Activated naive CD4-positive, alpha-beta T cell (primary cell): ENCODE measurements at places on chromosomes 7 and 10.

DNA sequence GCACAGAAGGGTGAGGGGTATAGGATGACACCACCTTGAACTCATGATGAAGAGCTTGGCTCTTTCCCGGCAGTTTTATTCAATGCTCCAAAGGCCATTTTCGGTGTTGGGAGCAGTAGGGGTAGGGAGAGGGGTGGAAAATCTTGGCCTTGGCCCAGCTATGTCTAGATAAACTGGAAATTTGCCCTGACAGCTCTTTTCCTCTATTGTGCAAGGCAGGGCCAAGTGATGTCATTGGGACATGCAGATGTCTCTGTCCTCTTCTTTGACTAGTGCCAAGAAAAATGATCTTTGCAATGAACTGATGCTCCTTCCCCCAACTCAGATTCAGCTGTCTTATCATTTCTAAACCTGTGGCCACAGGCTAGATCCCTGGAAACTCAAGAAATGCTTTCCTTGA is 27.7 kb upstream of the PRKCQ start:
- no peak for DNase-seq

- no peak for DNase-seq
Observed at GRCh38 chr10:7218968-7219367, 191.9 kb downstream of the SFMBT2 start.

DNA sequence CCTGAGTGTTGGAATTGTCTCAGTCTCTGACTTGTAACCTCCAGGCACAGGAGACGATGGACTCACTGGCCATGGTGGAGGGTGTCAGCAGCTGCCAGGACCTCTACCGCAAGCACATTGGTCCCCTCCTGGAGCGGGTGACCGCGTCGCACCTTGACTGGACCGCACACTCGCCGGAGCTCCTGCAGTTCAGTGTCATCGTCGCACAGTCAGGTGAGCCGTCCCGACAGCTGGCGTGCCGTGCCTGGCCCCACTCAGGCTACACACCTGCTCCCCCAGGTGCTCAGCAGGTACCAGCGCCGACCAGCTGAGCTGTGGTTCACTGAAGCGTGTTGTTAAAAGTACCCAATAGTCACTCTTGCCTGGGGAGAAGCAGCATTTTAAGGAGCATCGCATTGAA is 36.7 kb upstream of the PRKAR1B start:
- no peak for DNase-seq

GRCh38 chr10:74529205-74529604 is 297.2 kb upstream of the KAT6B start:
- no peak for DNase-seq

DNA sequence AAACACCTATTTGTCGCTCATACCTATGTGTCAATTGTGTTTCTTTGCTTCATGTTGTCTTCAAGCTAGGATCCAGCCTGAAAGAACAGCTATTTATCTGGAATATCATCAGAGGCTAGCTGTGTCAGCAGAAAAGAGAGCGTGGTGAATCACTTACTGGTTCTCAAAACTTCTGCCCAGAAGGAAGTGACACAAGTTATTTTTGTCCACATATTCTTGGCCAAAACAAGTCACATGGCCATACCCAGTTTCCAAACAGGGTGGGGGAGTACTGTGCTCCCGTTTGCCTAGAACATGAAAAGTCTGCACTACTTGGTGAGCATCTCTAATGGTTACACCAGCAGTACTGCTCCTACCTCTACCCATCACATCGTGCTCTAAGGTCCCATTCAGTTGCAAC is 160.9 kb upstream of the CSTF2T start:
- no peak for DNase-seq

GRCh38 chr7:50598460-50599343 is 33.5 kb upstream of the DDC start:
- DNase-seq, result no peak

GRCh38 chr10:78960316-78960800 is 108.4 kb upstream of the ZMIZ1 start:
- no peak for DNase-seq

DNA sequence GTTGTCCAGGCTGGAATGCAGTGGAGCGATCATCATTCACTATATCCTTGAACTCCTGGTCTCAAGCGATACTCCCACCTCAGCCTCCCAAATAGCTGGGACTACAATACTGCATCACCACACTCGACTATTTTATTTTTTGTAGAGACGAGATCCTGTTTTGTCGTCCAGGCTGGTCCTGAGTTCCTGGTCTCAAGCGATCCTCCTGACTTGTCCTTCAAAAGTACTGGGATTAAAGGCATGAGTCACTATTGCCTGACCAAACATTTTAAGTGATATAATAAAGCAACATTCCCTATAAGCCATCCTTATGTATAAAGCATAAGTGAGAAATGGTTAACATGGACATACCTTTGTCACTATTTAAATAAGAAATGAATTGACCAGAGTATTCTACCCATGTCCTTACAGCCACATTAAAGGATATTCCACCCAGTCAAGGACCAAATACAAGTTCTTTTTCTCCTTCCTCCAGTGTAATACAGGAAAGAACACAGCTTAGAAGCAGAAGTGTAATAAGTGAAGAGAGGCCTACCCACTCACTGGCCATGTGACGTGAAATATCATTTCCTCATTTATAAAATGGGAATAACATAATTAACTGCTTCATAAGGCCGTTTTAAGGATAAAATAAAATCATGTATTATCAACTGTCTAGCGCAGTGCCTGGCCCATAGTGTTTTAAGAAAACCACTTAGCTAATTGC is 82.0 kb downstream of the DOCK4 start:
- no peak for DNase-seq

DNA sequence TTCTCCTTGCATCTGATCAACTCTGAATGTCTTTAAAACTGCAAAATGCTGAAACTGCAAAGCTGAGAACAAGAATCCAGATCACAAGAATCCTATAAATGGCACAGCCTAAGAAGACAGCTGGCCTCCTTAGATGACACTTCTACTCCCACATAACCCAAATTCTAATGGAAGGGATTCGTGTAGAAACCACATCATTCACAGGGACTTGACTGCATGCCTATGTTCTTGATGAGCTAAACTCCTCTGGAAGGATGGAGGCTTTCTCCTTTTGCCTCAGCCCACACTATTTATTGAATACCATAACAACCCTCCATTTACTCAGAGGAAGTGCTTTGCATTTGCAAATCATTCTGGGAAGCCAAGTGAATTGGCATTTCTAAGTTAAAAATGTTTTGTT is 252.5 kb upstream of the VWC2 start:
- DNase-seq, result no peak

DNA sequence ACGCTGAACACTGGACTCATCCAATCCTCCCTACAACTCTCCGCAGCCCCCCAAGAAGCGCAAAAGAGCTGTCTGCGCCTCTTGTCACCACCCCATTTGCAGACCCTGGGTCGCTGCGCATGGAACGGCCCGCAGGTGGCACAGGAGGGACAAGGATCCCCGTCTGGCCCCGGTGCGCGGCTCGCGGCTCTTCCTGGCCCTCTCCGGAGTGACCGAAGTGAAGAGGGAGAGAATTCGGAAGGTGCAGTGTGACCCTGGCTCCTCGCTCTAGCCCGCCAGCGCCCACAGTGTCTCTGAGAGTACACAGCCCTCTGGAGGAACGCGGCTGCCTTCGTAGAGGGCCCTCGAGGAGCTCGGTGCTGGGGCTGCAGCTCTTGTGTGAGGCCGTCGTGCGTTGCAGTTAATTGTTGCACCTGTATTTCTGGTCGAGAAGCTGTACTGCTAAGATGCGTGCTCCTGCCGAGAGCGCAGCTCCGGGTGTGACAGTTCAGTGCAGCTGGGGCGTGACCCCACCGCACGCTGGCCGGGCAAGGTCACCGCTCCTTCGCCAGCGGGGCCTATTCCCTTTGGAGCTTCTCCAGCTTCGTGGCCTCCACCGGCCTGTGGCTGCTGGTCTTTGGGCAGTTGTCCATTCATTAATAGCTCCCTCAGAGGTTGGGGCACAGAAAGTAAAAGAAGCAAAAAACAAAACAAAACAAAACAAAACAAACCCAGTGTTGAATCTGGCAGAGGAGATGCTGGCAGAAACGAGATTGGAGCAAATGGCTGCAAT is 119.0 kb downstream of the SEC23IP start:
- DNase-seq, result no peak

DNA sequence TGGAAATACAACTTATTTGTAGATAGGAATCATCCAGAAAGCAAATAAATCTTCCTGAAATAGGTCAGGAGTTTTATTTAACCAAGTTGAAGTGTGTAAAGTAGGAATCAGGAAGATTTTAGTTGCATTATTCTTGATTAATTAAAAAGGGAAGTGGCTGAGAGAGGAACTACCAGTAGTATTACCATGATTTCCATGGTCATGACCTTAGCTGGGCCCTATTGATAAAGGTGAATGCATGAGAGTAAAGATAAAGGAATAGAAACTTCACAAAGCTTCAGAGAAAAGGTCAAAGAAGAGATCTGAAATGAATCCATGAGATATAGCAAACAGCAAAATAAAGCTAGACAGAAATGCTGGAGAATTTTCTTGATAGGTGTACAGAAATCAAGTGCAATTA is 46.2 kb upstream of the DLX6 start:
- no peak for DNase-seq

GRCh38 chr10:127150136-127150535 is 46.3 kb downstream of the INSYN2A start:
- no peak for DNase-seq

DNA sequence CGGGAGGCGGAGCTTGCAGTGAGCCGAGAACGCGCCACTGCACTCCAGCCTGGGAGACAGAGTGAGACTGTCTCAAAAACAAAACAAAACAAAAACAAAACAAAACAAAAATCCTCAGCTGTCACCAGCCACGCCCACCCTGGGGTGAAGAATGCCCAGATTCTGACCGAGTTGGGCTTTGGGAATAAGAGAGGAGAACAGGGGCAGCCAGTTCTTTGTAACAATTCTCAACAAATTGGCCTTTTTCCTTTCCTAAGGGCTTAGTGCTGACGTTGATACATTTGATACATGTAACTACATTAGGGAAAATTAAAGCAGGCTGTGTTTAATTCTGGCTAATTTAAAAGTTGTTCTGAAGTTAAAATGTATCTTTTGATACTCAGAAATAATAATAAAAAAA is 121.0 kb downstream of the EPC1 start:
- DNase-seq, result no peak

DNA sequence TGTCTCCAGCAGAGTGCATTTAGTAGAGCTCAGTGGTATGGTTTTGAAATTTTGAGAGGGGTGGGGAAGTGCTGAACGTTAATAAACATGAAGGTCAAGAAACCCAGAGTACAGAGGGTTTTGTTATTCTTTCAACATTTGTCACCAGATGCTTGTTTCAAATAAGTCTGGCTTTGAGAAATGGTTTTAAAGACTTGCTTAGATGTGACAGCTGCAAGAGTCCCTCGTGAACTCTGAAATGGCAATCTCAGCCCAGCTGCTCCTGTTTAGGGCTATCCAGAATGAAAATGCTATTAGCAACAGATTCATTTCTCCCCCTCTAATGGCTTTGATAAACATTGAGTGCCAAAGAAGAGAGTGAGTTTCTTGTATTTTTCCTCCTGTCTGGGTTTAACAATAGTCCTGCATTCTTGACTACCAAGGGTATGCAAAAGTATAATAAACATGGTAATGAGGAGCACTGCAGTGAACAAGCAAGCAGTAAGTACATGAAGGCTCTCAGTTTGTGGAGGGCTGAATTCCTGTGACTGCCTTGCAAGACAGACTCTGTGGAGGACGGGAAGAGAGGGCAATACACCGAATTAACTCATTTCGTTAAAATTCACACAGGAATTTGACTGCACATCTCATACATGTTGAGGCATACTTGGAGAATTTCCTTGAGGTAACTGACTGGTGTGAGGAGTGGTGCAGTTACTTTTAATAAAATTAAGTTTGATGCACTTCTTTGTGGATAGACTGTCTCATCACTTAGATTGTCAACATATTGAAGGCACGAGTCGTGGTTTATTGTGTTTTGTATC is 490.9 kb downstream of the REEP3 start:
- DNase-seq, result no peak

DNA sequence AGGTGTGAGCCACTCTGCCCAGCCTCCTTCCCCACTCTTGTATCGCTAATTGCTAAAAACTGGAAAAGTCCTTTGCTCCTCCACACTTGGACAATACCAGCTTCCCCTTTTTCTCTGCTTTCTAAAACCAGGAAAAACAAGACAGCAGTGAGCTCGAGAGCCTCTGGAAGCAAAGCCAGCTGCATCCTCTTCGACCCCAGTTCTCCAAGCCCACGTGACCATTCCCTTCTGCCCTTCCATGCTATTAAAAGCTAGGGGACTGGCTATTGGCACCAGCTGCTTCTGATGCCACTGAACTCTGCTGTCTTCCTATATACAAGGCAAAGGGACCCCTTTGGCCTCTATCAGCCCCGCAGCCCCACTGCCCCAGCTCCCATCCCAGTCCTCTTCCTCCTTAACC is 92.2 kb downstream of the SPDYE5 start:
- no peak for DNase-seq

DNA sequence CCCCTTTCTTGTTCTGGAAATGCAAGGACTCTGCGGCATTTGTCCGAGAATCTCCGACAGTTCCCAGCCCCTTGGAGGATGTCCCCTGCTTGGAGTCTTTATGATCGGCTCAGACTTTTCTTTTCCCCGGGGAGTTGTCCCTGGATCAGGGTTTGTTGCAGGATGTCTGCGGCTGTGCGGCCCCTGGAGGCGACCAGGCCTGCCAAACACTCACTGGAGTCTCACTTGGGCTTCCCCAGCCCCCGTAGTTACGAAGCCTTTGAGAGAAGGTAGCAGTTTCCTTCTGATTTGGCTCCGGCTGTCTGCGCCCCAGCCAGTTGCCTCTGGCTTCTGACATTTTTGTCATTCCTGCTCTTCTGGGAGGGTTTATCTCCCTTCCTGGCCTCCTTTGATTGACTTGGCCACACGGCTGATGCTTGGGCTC is 16.1 kb downstream of the COL26A1 start:
- DNase-seq, result no peak

GRCh38 chr7:87886875-87887274 is 10.6 kb downstream of the DBF4 start:
- DNase-seq, result no peak

DNA sequence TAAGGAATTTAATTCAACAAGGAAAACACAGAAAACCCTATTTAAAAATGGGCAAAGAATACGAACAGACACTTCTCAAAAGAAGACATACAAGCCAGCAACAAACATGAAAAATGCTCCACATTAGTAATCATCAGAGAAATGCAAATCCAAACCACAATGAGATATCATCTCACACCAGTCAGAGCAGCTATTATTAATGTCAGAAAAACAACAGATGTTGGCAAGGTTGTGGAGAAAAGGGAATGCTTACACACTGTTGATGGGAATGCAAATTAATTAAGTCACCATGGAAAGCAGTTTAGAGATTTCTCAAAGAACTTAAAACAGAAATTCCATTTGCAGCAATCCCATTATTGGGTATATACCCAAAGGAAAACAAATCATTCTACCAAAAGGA is 55.2 kb downstream of the GCC1 start:
- DNase-seq, result no peak

- no peak for DNase-seq
Observed at GRCh38 chr10:24806262-24806661, 82.6 kb upstream of the ARHGAP21 start.
